ENCODE measurements at places on chromosomes 5 and 9.

- no peak for DNase-seq
Observed at GRCh38 chr9:71721855-71722254, 46.5 kb downstream of the CEMIP2 start.

GRCh38 chr5:1513326-1514026 lies 10.3 kb downstream of the LPCAT1 start:
- DNase-seq = no peak

DNA sequence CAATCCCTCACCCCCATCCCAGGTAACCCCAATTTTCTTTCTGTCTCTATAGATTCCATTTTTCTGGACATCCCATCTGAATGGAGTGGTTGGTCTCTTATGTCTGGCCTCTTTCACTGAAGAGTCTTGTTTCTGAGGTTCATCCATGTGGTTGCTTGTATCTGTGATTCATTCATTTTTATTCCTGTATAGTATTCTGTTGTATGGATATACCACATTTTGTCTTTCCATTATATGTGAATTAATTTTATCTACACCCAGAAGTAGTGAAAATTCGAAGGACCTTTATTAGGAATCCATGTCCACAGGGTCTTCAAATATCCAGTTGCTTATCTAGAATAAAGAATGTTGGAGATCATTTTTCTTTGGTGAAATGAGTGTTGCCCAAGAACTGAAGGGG lies 207.6 kb upstream of the MSX2 start:
- DNase-seq = no peak

GRCh38 chr5:73039082-73039481 lies 81.3 kb upstream of the TMEM171 start:
- no peak for DNase-seq

- DNase-seq = no peak
Observed at GRCh38 chr5:56350597-56351170, 117.6 kb upstream of the ANKRD55 start.

DNA sequence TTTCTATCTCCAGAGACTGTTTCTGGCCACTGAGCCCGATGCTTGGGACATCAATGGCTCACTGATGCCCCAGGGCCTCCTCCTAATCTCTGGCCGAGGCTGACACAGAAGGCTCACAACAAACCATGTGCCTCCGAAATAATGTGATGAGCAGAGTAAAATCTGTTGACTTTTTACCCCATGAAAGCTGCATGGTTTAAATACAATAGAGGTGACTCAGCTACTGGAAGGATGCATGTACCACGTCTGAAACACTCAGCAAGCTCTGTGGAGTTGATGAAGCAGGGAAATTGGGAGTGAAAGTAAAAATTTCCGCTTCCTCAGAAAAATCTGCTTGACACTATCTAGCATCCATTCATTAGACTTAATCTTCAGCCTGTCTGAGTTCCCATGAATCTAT lies 111.1 kb upstream of the EQTN start:
- no peak for DNase-seq

- no peak for DNase-seq
Observed at GRCh38 chr9:131677049-131677443, 62.8 kb downstream of the RAPGEF1 start.

DNA sequence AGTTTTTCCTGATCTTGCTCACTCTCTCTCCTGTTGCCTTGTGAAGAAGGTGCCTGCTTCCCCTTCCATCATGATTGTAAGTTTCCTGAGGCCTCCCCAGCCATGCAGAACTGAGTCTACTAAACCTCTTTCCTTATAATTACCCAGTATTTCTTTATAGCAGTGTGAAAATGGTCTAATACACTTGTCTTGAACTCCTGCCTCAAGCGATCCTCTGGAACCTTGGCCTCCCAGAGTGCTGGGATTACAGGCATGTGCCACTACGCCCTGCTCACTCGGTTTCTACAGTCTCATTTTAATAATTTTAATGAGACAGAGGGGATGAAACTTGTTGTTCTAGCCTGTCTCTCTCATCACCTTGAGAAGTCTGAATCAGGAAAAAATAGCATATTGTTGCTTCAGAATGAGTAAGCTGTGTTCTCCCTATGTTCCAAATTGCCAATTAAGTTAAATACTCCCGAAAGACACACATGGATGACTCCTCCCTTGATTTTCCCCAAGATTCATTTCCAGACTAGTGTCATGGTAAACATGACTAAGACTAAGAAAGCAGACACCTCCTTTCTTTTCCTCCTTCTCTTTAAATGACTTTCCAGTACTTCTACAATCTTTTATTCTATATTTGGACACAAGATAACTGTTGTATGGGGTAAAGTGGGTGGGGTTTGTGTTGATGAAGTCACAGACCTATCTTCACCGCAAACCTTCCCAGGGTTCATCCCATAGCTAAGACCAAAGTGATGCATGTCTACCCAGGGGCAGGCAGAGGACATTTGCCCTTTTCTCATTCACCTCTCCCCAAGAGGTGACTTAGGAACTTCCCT lies 7.8 kb upstream of the DNAJC18 start:
- DNase-seq = no peak

DNA sequence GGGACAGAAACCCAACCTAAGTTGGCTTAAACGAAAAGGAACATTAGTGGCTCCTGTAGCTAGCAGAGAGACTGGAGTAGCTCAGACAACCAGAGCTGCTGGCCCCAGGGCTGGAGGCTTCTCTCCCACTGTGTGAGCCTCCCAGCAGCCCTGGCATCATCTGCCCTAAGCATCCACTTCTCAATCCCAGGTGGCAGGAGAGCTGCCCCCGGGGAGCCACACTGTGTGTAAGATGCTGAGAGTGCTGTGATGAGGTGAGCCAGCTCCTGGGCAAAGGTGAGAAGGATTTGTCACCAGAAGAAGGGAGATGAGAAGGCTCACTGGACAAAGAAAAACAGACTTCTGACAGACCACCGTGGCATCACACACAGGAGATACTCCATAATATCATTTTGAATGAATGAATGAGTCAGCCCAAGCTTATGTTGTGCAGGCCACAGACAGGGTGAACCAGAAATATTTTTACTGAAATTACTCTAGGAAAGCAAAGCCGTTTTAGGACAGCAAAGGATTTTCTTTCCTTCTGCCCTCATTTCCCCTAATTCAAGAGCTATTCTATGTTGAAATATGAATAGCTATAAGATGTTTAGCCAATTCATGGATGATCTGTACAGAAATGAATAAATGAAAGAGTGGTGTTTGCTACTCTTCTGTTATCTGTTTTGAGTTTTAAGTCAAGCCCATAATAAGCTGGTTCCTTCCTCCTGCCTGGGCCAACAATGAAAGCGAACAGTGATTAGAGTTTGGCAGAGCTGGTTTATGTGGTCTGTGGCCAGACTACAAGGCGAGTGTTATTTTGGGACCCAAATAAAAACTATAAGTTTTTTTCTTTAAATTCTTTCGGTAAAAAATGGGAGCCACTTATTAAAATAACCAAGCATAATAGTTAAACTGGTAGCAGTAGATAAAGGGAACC lies 57.4 kb upstream of the ECM2 start:
- no peak for DNase-seq

- DNase-seq = no peak
Observed at GRCh38 chr5:110846398-110847001, 107.7 kb downstream of the SLC25A46 start.

DNA sequence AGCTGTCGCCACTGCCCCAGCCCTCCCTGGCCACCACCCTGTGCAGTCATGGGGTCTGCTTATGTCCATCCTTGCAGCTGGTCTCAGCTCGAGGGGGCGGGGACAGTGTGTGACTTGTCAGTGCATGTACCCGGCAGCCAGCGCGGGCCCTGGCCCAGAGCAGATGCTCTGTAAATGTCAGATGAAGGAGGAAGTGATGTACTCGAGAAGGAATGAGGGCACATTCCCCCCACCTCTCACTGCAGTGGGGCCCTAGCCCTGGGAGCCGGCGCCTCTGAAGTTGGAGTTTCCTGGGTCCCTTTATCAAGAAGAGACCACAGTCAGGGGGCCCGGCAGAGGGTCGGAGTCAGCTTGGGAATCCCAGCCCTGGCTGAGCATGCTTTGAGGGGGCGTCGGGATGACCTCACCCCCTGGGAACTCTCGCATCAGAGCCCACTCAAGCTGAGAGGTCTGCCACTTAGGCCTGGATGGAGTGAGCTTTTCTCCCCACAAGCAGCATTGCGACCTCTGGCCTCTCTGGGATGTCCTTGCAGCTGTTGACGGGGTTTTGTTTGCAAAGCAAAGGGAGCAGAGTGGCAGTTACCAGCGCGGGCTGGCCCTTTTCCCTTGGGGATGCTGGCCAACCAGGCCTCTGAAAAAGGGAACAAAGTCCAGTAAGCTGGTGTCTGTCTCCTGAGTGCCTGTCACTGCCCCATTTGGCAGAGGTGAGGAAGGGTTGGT lies 19.0 kb downstream of the NEURL1B start:
- no peak for DNase-seq

- no peak for DNase-seq
Observed at GRCh38 chr5:22063717-22064116, 789.4 kb downstream of the CDH12 start.

GRCh38 chr9:114988962-114989599 lies 58.7 kb upstream of the TNFSF8 start:
- DNase-seq = no peak

- DNase-seq = no peak
Observed at GRCh38 chr9:105328872-105329718, 84.6 kb downstream of the SLC44A1 start.

GRCh38 chr9:136043441-136043991 lies 51.6 kb downstream of the NACC2 start:
- no peak for DNase-seq

DNA sequence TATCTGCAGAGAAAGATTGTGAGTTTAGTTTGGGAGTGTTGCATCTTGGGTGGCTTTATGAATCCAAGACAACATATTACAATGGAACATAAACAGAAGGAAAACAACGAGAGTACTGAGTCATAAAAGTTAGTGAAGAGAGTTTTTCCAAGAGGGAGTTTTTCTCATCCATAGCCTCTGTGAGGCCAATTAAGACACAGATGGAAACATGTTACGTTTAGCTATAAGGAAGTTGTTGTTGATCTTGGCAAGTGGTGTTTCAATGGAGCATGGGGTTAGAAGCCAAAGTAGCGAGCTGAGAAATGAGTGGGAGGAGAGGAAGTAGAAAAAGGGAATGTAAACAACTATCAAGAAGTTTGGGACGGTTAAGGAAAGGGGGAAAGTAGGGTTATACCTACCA lies 53.3 kb upstream of the SPATA31D4 start:
- no peak for DNase-seq

GRCh38 chr9:33223696-33224095 lies 16.3 kb upstream of the SPINK4 start:
- no peak for DNase-seq

DNA sequence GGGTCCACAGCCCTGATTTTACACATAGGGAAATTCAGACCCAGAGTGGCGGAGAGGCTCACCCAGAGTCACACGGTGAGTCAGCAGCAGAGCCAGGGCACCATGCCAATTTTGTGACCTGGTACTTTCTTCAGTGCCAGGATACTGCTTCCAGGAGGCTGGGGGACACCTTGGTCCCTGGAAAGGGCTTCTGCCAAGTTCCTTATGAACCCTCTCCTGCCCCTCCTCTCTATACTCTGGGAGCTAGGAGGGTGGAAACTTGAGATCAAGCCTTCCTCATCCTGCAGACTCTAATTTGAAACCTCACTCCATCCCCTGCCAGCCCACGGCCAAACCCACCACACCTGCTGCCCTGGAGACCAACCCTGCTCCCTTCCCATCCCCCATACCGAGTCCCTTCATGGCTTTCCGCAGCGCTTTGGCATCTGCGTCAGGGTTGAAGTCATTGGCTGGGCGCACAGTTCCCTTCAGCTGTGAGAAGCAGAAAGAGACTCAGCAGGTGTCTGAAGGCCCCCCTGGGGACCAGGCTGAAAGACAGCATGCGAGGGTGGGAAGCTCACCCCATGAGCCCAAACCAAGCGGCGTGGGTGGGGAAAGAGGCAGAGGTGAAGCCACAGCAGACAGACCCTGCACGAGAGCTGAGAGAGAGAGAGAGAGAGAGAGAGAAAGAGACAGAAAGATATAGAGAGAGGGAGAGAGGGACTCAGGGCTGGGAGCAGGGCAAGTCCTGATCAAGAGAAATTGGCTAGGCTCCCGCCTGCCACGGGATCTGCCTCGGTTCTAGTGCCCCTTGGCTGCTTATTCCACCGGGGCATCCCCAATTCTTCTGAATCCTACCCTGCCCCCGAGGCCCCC lies 33.5 kb downstream of the ANXA6 start:
- no peak for DNase-seq

- DNase-seq = no peak
Observed at GRCh38 chr5:1804001-1804690, 2.9 kb downstream of the NDUFS6 start.

DNA sequence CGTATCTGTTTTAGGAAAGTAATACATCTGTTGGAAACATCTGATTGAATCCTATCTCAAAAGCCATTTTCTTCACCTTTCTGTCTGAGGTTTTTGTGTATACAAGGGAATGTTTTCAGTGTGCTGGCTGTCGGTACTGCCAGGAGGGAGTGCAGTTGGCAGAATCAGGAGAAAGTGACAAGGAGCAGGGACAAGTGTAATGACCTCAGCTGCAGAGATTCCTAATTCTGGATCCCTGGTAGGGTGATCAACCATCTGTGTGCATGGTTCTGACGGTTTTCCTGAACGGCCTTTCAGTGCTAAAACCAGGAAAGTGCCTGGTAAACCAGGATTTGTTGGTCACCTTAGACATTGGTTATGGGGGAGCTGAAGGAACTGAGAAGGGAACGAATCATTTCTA lies 1.6 kb upstream of the GDA start:
- DNase-seq = no peak

DNA sequence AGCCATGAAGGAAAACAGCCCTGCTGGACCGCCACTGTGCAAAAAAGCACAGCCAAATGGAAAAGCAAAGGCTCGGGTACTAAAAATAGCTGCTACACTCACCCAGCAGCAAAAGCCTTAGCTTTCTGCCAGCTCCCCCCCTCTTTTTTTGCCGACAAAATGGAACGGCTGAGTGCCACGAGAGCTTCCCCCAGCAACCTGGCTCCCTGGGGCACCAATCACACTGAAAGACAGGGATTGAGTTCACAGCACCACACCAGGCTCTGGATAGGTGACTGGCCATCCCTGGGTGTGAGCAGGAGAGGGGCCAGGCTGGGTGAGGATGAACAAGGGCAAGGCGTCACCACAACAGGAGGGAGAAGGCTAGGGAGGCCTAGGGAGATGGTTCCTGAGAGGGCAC lies 66.7 kb downstream of the SIL1 start:
- no peak for DNase-seq

GRCh38 chr9:116643691-116644090 lies 43.4 kb upstream of the TRIM32 start:
- no peak for DNase-seq

- DNase-seq = no peak
Observed at GRCh38 chr9:79613145-79613544, 41.4 kb downstream of the TLE4 start.

- no peak for DNase-seq
Observed at GRCh38 chr9:9556865-9557803, 1055.7 kb downstream of the PTPRD start.

DNA sequence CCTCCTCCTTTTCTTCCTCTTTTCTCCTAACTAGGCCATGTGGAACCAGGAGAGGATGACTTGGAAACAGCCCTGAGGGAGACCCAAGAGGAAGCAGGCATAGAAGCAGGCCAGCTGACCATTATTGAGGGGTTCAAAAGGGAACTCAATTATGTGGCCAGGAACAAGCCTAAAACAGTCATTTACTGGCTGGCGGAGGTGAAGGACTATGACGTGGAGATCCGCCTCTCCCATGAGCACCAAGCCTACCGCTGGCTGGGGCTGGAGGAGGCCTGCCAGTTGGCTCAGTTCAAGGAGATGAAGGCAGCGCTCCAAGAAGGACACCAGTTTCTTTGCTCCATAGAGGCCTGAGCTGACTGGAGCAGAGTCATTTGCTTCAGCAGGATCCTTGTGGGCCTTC lies 13.7 kb downstream of the NUDT2 start:
- DNase-seq = no peak

- DNase-seq = no peak
Observed at GRCh38 chr5:133245191-133246052, 193.6 kb downstream of the HSPA4 start.

GRCh38 chr5:53397141-53397757 lies 83.2 kb upstream of the FST start:
- DNase-seq = no peak

All from NCI-H2081 treated with DMSO at 0.1 percent for 48 hours (cell line).